ENCODE measurements at places on chromosomes 7 and 10.

DNA sequence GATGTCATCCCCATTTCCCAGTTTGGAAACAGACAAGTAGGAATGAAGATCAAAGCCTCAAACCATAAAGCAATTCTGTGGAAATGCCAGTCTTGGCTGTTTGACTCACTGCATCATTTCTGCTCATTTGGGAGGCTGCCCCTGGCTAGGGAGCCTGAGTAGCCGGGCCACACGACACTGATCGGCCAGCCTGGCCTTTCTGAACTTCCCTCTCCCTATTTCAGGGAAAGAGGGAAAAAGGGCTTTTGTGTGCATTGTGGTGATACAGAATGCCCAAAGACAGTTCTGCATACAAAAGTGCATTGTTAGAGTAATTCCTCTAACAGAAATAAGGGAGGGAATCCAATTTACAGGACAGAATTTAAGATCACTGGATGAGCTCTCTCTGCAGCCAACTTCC, 41.7 kb upstream of the OPALIN start:
- DNase-seq = no peak

GRCh38 chr10:106479636-106480035, 684.9 kb downstream of the SORCS1 start:
- no peak for DNase-seq

GRCh38 chr10:119189811-119190282, 11.2 kb upstream of the PRDX3 start:
- DNase-seq = no peak

- DNase-seq = no peak
These were observed 80.4 kb downstream of the NOC3L start for GRCh38 chr10:94282369-94282768.

- DNase-seq = peak; percentile 97
These were observed 89.0 kb upstream of the PIP4K2A start for GRCh38 chr10:22803261-22803885.

- no peak for DNase-seq
These were observed 3.2 kb downstream of the GPR141 start for GRCh38 chr7:37686556-37687345.

DNA sequence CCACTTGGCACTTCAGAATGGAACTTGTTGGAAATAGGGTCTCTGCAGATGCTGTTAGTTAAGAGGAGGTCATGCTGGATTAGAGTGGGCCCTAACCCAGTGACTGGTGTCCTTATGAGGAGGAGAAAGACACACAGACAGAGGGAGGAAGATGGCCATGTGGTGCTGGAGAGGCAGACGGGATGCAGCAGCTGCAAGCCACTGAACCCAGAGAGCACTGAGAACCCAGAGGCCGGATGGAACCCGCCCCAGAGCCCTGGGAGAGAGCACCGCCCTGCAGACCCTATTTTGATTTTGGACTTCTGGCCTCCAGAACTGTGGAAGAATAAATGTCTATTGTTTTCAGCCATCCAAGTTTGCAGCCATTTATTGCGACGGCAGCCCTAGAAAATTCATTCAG, 58.0 kb upstream of the EBF3 start:
- DNase-seq = no peak

GRCh38 chr10:27225642-27226257, 14.8 kb downstream of the ACBD5 start:
- no peak for DNase-seq

DNA sequence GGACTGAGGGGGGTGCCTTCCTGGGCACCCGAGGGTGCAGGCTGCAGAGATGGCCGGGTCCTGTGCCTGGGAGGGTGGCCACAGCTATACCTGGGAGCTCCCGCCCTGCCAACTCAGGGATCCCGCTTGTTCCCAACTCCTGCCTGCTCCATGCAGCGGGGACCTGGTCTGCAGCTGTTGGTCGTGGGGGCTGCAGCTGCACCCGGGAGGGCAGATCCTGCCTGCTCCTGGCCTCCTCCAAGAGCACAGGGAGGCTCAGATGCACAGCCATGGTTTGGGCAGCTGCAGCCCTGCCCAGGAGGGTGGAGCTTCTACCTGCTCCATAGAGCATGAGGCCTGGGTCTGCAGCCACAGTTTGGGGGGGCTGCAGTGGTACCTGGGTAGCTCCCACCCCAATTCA, 13.3 kb upstream of the TCTN3 start:
- no peak for DNase-seq

GRCh38 chr7:8747338-8747737, 313.9 kb downstream of the NXPH1 start:
- no peak for DNase-seq

DNA sequence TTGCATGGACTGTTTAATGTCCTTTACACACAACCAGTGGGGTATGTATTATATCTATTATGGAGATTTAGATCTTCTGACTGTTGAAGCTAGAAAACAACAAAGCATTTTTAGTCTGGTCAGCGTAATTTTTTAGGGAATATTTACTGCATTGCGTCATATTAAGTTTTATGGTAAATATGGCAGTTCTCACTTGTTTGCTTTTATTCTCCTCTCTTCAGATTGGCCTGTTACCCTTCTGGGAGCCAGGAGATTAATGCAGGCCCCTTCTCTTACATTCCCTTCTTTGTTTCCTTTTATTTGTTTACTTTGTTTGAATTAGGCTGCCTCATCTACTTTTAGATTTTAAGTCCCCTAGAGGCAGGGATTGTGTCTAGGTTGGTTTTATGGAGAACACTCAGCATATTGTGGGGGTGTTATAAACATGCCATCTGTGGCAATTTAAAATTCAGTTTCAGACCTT, 13.8 kb downstream of the UBE2D1 start:
- DNase-seq = no peak

GRCh38 chr7:96236198-96237039, 85.5 kb downstream of the SLC25A13 start:
- DNase-seq = peak; percentile 78

DNA sequence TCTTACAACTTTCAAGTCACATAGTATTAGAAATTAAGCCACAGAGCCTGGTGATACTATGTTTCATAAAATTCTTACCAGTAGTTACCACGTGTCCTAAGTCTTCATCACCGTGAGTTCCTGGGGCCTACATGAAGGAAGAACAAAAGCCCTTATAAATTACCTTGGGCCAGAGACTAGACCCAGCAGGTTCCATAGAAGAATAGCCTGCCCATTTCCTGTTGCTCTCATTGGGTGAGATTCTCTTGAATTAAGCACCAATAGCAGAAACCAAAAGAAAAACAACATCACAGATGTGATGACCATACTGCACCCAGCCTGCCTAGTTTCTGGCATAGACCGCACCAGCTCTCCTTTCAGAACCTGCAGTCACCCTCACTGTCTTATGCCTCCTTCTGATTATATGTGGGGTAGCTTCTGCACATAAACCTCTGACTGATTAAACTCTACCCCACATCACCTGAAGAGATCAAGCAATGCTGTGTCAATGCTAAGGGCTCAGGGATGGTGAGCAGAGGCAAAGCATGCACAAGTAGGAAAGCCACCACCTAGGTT, 18.0 kb upstream of the SEM1 start:
- DNase-seq = no peak

- no peak for DNase-seq
These were observed 1.4 kb downstream of the HTRA1 start for GRCh38 chr10:122462533-122463465.

GRCh38 chr7:29723599-29723998, 82.7 kb upstream of the WIPF3 start:
- DNase-seq = peak; percentile 26

GRCh38 chr7:159127691-159128642, 16.7 kb downstream of the VIPR2 start:
- DNase-seq = no peak

- no peak for DNase-seq
These were observed 9.4 kb upstream of the HK1 start for GRCh38 chr10:69268761-69269416.

DNA sequence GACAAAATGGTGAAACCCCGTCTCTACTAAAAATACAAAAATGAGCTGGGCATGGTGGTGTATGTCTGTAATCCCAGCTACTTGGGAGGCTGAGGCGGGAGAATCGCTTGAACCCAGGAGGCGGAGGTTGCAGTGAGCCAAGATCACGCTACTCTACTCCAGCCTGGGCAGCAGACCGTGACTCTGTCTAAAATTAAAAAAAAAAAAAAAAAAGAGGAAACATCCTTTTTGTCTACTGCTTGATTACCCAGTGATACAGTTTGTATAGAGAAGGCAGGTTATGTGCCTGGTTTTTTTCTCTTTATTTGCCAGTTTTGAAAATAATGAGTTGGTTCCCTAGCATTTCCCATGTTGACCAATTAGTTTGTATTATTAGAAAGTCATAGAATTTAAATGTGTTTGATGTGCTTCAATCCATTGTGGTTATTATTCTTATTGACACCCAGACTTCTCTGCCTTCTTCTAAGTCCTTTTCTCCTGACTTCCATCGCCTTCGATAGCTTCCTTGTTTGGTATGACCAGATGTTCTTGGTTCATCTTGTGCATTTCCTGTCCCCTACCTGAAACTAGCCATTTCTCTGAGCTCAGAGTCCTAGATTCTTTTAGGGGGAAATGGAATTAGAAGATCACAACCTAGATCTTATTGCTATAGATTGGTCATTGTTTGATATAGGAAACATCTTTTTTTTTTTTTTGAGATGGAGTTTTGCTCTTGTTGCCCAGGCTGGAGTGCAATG, 43.2 kb downstream of the VKORC1L1 start:
- DNase-seq = no peak

- no peak for DNase-seq
These were observed at the start of gene CAMK1D for GRCh38 chr10:12348870-12349628. TSS of gene CAMK1D (plus strand) at chr10:12349547.

All from fibroblast of skin of left quadriceps (primary cell).